Esophagus squamous epithelium (tissue), 5 donors: ENCODE measurements at places on chromosomes 3 and 15.

- DNase-seq, result no peak
These were observed 53.0 kb downstream of the RLBP1 start for GRCh38 chr15:89168316-89168833.

DNA sequence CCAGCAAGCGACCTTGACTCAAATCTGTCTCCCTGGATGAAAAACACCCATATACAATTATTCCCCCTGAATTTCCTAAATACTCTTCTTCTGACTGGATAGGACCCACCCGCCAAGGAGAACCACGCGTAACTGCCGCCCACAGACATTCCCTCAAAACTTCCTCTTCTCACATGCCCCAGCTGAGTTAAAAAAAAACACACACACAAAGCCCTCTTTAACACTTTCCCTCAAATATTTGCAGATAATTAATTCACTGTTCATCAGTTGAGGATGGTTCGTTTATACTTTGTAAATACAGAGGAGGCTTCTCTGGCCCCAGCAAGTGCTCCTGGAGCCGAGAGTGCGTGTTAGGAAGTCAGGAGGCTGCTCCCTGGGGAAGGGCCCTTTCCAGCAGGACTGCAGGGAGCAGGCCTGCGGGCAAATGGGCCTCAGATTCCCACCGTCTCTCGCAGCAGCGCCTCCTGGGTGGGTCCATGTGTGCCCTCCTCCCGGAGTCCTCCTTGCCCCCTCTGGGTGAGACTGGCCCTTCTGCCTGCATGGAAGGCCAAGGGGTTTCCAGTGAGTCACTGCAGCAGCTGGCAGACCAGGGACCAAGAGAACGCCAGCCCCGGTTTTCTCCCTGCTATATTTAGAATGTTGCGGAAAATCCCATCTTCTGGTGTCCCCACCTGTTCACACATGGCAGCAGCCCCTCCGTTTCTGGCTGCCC, 46.8 kb downstream of the MGLL start:
- DNase-seq, result no peak

GRCh38 chr3:47571391-47572175, 7.1 kb downstream of the CSPG5 start:
- no peak for DNase-seq

DNA sequence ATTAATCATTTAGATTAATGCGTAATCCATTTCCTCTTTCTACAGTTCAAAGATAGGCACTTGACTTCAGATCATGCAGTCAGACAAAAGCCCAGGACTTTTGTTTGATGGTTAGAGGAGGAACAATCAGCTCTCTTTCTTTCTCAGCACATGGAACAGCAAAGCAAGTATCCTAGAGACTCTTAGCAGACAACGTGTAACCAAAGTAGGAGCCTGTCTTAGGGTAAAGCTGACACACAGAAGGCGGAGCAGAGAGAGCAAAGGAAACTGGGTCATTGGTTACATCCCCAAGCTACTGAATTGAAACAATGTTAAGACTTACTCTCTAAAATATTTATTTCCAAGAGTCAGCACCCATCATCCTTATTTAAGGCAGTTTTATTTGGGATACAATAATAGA, 110.0 kb upstream of the HES1 start:
- no peak for DNase-seq

DNA sequence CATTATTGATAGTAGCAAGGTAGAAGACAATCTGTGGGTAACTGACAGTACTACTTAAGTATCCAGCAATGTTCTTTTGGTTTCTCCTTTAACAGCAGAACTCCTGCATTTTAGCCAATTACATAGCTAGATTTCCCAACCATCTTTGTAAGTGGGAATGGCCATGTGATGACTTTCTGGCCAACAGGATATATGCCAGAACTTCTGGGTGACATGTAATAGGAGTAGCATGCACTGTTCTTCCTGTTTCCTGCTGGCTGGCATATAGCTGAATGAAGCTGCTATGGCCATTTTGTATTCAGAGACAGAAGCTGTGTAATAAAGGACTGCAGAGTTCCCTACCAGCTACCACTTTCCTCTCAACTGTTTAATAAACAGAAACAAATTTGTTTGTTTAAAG, 18.0 kb downstream of the SPICE1 start:
- no peak for DNase-seq

- DNase-seq, result no peak
These were observed 5.8 kb downstream of the APBA2 start for GRCh38 chr15:28891588-28891987.

DNA sequence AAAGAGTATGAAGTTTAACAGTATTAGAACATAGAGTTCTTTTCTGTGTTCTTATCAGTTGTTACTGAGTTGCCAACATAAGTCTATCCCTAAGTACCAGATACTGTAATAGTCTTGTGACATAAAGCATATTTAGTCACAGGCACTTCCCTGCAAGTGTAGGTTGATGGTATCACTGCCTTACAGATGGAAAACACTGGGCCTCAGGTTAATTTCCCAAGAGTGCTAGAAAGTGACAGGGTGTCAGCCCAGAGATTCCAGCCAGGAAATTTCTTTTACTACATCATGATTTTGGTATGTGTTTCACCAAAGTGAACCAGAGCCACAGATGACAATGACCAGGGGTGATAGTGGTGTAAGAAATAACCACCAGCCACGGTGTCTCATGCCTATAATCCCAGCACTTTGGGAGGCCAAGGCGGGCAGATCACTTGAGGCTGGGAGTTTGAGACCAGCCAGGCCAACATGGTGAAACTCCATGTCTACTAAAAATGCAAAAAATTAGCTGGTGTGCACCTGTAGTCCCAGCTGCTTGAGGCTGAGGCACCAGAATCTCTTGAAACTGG, 3.2 kb downstream of the EIF1B start:
- no peak for DNase-seq
